ENCODE measurements at places on chromosomes 7 and 10.

GRCh38 chr7:49669692-49670260 is 103.7 kb upstream of the VWC2 start:
- DNase-seq: no peak

DNA sequence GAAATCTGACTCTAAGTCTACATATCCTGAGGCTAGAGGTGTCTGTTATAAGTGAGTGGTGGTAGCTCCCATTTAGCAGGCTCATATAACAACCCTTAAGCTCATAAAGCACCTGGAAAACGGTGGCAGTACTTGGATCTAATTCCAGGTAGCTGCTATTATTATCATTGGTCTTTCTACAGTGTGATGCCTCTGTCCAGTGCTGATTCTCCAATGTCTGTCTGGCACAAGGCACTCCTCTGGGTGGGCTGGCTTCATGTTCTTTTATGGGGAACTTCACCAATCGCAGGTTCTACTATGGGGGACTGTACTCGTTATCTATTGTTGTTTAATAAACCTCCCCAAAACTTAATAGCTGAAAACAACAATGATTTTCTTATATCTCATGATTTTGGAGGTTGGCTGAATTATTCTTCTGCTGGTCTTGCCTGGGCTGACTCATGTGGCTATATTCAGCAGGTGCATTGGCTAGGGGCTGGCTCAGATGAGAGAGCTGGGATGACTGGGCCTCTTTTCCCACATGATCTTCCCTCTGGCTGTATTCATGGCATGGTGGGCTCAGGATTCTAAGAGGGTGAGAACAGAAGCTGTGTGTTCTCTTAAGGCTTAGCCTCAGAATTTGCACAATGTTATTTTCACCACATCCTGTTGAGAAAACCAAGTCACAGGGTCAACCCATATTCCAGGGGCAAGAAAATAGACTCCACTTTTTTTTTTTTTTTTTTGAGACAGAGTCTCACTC is 93.0 kb upstream of the PCGF5 start:
- DNase-seq: no peak

DNA sequence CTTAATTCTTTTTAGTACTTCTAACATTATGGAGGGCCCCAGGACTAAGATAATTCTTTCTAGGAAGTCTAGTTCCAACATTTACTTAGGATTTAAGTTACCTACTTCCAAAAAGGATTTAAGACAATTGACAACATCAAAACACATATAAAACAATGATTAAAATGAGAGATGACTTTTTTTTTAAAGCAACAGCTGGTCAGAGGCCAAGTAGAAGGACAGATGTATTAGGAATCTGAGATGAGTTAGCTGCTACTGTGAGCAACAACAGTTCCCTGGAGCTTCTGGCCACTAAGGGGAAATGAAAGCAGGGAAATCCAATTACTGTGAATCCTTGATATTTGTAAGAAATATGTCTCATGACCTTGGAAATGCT is 222.3 kb downstream of the PHTF2 start:
- no peak for DNase-seq

DNA sequence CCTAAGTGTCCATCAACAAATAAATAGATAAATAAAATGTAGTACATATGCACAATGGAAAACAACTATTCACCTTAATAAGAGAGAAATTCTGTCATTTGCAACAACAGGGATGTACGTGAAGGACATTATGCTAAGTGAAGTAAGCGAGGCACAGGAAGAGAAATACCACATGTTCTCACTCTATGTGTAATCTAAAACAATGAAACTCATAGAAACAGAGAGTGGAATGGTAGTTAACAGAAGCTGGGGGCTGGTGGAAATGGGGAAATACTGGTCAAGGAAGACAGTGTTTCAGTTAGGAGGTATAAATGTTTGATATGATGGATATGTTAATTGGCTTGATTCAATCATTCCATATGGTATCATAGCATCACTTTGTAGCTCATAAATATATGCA is 43.1 kb downstream of the ARL4A start:
- no peak for DNase-seq

DNA sequence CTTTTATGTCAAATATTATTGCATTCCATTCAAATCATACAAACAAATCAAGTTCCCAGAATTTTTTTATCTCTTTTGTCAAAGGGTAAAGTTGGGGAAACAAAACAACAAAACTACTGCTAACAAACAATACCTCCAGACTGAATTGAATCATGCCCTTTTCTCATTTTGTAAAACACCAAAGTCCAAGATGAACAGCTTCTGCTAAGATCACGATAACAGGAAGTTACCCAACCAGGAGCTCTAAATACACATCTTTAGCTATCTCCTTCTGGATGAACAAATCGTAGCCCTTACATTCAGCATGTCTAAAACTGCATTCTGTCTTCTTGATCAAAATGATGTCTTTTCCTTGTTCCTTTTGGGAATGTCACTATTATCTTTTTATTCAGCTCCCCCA is 97.4 kb downstream of the CTTNBP2 start:
- no peak for DNase-seq

- no peak for DNase-seq
These were observed 3.6 kb downstream of the FAM53B start for GRCh38 chr10:124740369-124741280.

- no peak for DNase-seq
These were observed 125.9 kb upstream of the SHH start for GRCh38 chr7:155938129-155938528.

DNA sequence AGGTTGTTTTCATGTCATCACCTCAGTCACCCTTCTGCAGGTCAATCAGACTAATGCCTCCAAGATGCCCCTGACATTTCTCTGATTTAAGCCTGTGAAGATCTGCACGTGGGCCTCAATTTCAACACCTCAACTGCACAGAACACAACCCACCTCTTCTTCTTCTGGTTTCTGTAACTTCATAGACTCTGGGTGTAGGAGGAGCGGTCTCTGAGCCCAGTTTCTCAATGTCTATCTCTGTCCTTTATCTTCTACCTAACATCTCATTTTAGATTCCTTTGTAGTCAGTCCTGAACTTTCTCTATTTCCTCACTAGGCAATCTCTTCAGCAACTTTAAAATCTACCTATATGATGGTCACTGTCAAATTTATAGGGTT is 85.6 kb downstream of the PRKCQ start:
- no peak for DNase-seq

DNA sequence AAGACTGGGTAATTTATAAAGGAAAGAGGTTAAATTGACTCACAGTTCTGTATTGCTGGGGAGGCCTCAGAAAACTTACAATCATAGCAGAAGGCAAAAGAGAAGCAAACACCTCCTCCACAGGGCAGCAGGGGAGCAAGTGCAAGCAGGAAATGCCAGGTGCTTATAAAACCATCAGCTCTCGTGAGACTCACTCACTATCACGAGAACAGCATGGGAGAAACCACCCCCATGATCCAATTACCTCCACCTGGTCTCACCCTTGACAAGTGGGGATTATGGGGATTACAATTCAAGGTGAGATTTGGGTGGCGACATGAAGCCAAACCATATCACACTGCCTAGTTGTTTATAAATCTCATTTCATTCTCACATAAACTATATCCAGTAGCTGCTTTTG is 28.0 kb upstream of the CPN1 start:
- DNase-seq: no peak

- no peak for DNase-seq
These were observed 21.4 kb downstream of the KCNK18 start for GRCh38 chr10:117218654-117219053.

- DNase-seq: no peak
These were observed 64.2 kb downstream of the ARMC3 start for GRCh38 chr10:22992075-22992474.

DNA sequence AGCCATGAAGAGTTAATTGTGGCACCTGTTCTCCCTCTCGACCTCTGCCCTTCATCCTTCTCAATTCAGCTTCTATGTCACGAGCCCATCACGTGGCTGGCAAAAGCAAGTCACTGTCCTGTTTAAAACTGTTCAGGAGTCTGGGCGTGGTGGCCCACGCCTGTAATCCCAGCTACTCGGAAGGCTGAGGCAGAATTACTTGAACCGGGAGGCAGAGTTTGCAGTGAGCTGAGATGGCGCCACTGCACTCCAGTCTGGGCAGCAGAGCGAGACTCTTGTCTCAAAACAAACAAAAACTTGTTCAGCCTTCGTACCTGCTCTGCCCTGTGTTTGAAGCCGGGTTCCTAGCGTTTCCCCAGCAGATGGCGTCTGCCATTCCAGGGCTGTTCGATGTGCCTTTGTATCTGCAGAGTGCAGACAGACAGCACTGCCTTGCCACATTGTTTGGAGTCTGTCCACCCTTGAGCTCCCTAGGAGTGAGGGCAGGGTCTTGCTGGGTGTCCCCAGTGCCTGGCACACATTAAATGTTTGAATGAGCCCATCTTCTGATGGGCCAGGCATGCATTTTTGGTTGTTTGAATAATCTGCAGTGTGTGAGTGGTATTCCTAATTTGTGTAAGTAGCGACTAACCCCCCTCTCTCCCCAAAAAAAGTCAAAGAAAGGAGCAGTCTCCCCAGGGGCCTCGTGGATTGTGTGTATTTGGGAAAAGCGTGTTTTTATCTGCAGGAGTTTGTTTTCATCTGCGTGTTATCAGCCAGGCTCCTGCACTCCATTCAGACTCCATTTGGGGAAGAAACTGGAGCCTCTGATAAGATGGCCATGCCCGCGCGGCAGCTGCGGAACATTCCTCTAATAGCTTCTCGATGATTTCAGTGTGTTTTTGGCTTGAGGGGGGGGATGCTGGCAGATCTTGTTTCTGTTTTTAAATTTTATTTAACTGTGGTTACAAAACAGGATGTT is 61.2 kb downstream of the DNAJB6 start:
- no peak for DNase-seq

GRCh38 chr7:154431045-154431444 is 378.8 kb downstream of the DPP6 start:
- no peak for DNase-seq

- DNase-seq: no peak
These were observed 116.7 kb upstream of the IMMP2L start for GRCh38 chr7:111678986-111679385.

- no peak for DNase-seq
These were observed 233.1 kb upstream of the IGFBP3 start for GRCh38 chr7:46153951-46154787.

DNA sequence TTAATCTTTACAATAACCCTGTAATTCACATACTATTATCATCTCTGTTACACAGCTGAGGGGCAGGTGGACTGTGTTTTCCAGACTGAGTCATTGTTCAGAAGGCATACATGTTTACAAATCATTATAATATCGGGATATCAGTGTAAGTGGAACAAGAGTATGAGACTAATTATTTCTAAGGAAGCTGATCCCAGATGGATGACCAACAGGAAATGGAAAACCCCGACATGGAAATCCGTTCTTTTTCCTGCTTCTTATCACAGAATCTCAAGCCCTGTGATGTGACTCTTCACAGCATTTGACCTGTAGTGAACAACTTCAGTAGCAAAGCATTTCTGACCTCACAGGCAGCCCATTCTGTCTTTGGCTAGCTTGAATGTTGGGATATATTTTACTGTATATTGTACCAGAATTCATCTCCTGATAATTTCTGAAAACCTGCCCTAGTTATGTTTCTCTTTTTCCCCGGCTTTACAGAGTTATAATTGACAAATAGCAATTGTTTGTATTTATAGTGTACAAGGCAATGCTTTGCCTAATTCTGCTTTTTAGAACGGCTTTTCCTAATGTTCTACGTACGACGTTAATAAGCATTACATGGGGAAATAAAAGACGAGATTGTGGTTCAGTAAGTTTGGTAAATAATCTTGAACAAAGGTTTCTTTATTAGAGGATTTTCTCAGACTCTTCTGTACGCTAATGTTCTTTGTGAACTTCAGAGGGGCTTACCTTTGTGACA is 78.6 kb upstream of the SYPL1 start:
- no peak for DNase-seq

GRCh38 chr10:124044143-124044862 is 49.1 kb downstream of the CHST15 start:
- no peak for DNase-seq

- no peak for DNase-seq
These were observed 67.9 kb upstream of the HECW1 start for GRCh38 chr7:43044511-43044910.

GRCh38 chr7:102464577-102465280 is at the start of the genes ALKBH4 and LRWD1:
TSS of gene ALKBH4 (minus strand) at chr7:102464863. CDS start at chr7:102464836, 27 bp downstream.
TSS of gene LRWD1 (plus strand) at chr7:102464984. CDS start at chr7:102465081, 97 bp downstream.
- peak; percentile 90 for DNase-seq

GRCh38 chr10:23331567-23332301 is 12.9 kb downstream of the C10orf67 start:
- no peak for DNase-seq

- DNase-seq: no peak
These were observed 7.9 kb downstream of the CEP41 start for GRCh38 chr7:130432886-130433285.

DNA sequence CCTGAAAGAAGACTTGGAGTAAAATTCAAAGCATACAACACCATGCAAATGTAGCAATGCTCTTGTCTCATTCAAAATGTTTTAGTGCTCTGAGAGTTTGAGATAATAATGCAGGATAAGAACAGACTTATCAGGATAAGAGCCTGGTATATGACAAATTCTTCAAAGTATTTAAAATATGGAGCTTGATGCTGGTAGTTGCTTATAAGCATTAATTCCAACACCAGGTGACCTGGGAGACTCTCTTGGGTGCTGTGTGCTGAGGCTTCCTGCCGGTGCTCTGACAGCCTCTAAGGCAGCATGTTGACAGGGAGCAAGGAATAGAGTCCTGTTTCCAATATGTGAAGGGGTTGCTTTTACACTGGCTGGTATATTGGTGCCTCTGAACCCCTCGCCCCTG is 34.8 kb upstream of the SLC26A5 start:
- DNase-seq: no peak

DNA sequence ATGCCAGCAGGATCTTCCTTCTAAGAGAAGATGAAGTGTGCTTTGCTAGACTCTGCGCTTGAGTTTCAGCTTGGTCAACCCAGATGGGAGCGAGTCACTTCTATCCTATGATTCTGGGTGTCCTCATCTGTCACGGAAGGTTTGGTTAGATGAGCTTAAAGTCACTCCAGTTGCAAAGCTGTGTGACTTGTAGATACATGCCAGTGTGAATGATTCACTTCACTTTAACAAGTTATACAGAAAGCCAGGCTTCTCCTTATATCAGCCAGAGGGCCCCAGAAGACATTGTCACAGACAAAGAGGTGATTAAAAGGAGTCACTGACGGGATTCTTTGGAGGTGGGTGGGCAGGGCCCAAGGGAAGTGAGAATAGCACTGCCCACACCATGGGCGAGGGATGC is 122.6 kb upstream of the PFKP start:
- DNase-seq: no peak

DNA sequence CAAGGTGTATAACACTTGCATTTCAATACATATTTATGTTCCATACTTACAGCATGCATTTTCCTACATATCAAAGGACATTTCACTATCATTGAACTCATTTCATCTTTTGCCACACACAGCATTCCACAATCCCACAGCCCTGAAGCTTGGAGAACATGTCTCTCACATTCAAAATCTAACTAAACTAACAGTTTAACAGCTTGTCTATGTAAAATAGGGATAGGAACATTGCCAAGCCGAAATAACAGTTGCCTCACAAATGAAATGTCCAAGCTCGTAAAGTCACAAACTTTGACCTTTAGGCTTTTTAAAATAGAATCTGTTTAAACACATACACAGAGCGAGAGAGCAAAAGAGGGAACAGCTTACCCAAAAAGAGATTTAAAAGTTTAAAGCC is 65.3 kb downstream of the HGF start:
- DNase-seq: no peak

All from stimulated activated CD8-positive, alpha-beta memory T cell treated with anti-CD3 and anti-CD28 coated beads, Interleukin-7, amount 100 ng/mL, for 24 hours (primary cell).